ENCODE measurements at places on chromosomes 1 and 21.

- DNase-seq = no peak
These were observed 33.5 kb downstream of the LAMC2 start for GRCh38 chr1:183219616-183220009.

GRCh38 chr1:56385314-56385713 is 194.0 kb downstream of the PLPP3 start:
- DNase-seq = no peak

DNA sequence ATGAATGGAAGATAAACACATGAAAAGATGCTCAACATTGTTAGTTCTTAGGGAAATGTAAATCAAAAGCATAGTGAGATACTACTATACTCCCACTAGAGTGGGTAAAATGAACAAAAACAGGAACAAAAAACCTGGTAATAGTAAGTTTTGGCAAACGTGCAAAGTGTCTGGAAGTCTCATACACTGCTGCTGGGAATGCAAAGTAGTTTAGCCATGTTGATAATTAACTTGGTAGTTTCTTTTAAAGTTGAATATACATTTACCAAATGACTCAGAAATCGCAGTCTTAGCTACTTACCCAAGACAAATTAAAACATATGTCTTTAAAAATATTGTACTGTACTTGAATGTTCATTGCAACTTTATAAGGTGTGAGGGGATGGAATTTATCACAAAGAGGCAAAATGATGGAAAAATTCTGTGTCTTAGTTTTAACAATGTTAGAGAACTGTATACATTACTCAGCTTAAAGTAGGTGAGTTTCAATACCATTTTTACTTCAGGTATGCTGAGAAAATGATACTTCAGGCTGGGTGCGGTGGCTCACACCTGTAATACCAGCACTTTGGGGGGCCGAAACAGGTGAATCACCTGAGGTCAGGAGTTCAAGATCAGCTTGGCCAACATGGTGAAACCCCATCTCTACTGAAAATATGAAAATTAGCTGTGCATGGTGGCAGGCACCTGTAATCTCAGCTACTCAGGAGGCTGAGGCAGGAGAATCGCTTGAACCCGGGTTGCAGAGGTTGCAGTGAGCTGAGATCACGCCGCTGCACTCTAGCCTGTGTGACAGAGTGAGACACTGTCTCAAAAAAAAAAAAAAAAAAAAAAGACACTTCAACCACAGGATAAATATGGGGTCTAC is 102.3 kb downstream of the PDE4B start:
- no peak for DNase-seq

GRCh38 chr21:42366292-42367010 is at the start of gene TFF1:
Gene TFF1, minus strand, starts transcription at chr21:42366535. Its CDS starts 40 bp downstream, at chr21:42366495.
- DNase-seq = no peak

DNA sequence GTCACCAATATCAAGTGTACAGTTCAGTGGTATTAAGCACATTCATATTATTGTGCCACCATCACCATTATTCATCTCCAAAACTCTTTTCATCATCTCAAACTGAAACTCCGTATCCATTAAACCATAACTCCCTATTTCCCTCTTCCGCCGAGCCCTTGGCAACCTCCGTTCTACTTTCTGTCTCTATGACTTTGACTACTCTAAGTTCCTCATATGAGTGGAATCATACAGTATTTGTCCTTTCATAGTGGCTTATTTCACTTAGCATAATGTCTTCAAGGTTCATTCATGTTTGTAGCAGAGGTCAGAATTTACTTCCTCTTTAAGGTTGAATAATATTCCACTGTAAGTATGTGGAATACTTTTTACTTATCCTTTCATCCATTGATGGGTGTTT is 21.7 kb downstream of the SELP start:
- no peak for DNase-seq

GRCh38 chr1:103447471-103447870 is 78.0 kb upstream of the RNPC3 start:
- no peak for DNase-seq

- no peak for DNase-seq
These were observed 701.2 kb upstream of the PTBP2 start for GRCh38 chr1:96020378-96020777.

DNA sequence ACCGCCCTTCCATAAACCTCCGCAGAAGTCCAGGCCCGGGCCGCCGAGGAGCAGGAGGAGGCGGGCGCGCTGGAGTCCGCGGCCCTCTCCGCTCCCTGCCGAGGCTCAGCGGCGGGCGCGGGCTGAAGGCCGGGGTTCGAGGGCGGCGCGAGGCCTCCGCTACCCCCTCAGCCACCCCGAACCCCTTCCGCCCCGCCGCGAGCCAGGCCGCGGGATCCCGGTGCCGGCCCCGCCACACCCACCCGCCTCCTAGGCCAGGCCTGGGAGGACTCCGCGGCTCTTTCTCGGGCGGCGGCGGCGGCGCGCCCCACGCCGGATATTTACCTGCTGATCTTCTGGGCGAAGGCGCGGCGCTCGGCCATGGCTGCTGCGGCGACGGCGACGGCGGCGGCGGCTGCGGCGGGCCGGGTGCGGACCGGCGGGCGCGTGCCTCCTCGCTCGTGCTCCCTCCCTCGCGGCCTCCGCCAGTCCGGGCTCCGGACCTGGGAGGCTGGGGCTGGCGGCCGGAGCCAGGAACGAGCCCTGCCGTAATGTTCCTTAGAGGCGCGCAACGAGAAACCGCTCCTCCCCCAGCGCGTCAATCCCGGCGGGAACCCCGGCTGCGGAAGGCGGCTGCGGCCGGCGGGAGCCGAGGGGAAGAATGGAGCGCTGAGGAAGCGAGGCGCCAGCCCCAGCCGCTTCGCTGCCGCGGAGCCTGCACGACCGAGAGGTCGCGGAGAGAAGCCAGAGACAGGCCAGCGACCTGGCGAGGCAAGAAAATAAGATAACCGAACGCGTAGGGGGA is at the start of gene DOCK7:
TSS of gene DOCK7 (minus strand) at position 484 of the 784 bp plus-strand sequence. CDS start at position 362, 122 bp downstream.
- DNase-seq = peak; percentile 53

DNA sequence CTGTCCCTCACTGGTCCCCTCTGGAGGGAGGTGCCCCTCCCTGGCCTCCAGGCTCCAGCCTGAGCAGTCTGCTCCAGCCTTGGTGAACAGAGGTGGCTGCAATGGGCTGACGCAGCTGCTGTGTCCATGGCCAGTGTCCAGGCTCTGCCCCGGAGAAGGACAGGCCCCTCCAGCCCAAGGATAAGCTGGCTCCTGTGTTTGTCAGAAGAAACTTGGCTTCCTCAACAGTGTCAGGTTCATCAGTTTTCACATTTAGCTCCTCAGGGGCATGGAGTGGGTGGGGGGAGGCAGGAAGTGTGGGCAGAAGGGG is 402.8 kb downstream of the MATN1 start:
- no peak for DNase-seq

DNA sequence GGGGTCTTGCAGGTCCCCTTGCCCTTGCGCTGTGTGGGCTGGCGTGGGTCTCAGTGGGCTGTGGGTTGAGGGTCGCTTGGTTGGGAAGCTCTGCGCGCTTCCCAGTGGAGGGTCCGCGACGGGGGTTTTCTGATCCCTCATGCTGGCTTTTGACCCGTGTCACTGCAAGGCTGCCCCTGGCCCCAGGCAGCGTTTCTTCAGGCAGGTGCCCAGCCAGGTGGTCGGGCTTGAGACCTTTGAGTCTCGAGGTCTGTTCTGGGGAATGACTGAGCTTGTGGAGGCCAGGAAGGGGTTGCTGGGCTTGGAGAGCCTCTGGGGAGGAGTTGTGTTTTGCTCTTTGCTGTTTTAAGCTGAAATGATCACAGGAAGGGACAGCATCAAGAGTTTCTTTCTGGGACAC is 5.3 kb downstream of the SKI start:
- DNase-seq = no peak

DNA sequence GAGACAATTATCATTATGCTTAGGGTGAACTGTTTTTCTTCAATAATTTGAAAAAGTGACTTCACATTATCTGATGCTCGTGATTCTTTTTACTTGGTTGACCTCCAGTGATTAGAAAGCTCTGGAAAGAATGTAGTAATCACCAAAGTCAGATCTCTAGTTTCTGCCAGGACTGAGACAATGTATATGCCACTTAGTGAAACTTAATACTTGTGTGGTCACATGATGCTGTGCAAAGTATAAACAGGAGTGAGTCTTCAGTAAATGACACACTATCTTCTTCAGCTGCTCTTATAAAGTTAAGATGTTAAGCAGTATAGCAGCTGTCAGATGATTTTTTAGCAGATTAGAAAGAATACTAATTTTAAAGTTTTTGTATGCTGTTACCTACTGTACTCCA is 17.2 kb downstream of the VCAM1 start:
- DNase-seq = no peak

- no peak for DNase-seq
These were observed 138.0 kb upstream of the ARHGEF16 start for GRCh38 chr1:3316340-3316943.

DNA sequence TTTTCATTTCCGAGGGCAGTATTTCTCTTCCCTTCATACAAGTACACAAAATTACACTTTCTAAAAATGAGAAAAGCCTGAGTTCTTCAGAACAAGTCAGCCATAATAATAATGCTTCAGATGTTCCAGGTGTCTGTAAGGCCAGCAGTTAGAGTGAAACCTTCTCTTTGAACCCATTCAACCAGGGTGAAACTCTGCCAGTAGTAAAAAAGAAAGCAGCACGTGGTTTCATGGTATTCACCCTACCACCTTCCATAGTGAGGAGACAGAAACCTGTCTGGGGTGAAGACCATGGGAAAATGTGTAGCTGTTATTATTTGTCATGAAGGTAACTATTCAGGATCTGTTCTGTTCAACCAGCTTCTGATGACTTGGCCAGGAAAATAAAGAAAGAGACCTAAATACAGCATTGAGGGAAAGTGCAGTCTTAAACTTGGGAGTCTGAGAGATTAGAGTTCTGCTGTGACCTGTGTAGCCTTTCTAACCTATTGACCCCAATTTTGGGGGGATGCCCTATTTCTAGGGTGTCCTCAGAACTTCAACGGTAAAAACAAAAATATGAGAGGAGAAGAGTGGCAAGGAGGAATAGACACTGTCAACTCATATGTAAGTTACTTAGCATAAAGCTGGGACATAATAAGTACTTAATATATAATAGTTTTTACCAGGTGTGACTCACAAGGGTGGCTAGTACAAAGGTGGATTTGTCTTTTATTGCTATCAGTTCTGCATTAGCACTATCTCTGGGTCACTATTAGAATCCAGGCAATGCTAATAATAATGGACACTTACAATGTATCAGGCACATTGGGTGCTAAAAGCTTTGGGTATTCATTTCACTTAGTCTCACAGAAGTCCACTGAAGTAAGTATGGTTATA is 70.0 kb upstream of the TNFSF4 start:
- DNase-seq = no peak

DNA sequence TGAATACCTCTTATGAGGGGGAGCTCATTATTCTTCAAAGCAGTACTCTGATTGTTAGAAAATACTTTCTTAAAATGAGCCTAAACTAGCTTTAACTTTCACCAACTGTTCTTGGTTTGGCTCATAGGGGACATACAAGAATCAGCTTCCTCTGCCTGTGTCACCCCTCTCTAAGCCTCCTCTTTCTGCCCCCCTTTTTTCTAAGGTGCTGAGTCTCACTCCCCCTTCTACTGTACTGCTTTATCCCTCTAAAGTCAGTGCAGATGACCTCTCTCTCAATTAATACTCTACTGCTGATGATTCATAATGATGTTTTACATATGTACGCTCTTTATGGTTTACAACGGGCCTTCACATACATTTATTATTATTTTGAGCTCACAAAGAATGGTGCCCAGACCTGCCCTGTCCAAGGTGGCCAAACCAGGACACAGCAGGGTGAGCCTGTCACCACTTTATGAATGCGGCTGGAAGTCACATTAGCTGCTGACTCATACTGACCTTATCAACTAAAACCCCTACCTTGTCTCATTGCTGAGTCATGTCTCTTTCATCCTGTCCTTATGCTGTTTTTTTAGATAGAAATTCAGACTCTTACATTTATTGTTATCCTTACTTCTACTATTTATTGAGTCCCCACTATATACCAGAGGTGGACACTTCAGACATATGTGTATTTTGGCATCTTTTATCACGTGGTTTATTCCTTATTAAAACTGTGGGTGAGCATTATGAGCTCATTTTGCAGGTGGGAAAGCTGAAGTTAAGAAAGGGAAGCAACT is 126.9 kb downstream of the RNF220 start:
- peak; percentile 78 for DNase-seq

GRCh38 chr21:35520302-35520701 is 471.2 kb upstream of the RUNX1 start:
- no peak for DNase-seq

DNA sequence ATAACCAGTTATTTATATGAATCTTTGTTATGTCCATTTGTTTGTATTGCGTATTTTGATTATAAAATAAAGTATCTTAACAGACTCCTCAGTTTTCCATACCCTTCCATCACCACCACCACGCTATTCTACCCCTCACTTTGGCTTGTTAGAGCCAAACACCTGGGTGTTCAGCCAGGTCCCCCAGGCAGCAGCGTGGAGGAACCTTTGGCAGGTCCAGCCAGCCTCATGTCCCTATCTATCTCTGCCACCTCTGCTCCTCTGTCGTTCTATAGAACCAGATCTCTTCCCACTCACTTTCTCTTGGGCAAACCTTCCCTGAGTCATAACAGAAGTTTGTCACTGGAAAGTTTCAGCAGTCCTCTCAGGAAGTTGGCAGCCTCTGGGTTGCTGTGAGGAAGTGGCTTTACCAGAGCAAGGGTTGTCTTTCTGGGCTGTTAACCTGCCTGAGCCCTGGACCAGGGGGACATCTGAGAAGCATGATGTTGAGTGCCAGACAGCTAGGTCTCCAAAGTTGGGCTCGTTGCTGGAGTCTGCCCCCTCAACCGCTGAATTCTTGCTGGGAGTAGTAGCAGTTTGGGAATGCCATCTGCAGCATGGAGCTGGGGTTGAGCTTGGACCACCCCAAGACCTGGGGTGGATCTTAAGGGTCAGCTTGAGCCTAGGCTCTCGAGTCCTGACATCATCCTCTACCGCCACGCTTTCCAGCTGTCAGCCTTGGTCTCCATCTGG is 996 bp upstream of the SH3BGRL3 start:
- DNase-seq = no peak

DNA sequence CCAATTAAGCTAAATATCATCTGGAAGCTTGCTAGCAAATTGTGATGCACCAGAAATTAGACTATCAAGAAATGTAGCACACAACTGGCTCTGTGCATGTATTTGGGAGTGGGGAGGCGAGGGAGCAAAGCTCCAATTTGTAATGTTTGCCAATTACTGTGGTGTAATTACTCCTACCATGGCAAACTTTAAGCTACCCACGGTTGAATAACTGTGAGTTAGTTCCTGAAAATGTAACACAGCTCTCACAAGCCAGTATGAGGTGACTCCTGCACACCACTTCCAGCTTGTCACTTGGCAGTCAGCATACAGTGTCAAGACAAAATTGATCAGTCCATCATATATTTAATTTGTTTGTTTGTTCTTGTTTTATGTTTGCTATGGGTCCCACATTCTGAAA is 141.2 kb downstream of the TM2D1 start:
- no peak for DNase-seq

DNA sequence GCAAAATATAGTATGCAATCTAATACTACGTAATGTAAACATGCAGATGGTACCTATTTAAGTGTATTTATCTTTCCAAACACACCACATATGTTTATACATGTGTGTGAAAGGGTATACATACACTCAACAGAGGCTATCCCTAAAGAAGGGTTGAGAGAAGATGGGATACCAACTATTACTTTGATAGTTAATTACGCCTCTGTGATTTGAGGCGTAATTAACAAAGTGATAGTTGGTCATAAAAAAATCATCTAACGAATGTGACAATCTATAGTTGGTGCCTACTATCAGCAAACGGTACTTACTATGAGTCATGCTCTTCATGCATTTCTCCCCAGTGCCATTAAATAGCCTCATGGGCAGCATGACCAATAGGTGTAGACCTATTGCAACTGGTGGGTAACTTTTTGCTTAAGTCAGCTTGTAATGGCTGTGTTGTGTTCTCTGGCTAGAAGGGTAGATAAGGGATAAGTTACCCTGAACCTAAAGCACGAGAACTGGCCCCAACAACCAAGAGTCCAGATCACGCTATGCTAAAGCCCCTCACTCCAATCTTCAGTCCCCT is 15.3 kb downstream of the RCAN1 start:
- no peak for DNase-seq

Measured in HCT116 (cell line).